ENCODE measurements at places on chromosomes 3 and 15.

DNA sequence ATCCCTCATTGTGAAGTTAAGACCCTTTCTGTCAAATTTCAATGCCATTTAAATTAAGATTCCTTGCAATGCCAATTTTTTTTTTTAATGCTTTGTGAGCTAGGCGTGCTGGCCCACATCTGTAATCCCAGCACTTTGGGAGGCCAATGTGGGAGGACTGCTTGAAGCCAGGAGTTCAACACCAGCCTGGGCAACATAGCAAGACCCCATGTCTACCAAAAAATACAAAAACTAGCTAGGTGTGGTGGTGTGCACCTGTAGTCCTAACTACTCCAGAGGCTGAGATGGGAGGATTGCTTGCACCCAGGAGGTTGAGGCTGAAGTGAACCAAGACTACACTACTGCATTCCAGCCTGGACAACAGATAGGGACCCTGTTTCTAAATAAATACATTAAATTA, 5.6 kb upstream of the SH3BP5 start:
- DNase-seq, result no peak

GRCh38 chr3:12758025-12758781, 856 bp downstream of the TMEM40 start:
- DNase-seq, result no peak

GRCh38 chr15:66097151-66098021, 156.2 kb downstream of the MEGF11 start:
- DNase-seq, result no peak

DNA sequence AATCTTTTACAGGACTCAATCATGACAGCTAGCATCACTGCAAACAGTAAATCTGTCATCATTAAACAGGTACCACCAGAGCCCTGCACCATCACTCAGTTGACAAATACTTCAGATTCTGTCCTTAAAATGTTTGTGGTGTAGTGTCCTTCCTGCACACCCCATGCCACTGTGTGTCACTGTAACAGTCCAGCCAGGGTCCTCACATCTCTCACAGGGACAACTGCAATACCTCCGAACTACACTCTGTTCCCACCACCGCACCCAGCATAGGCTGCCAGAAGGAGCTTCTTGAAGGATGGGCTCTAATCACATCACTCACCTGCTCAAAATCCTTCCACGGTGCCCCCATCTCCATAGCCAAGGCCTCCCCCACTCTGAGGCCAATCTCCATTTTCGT, 90.2 kb upstream of the FGF12 start:
- no peak for DNase-seq

DNA sequence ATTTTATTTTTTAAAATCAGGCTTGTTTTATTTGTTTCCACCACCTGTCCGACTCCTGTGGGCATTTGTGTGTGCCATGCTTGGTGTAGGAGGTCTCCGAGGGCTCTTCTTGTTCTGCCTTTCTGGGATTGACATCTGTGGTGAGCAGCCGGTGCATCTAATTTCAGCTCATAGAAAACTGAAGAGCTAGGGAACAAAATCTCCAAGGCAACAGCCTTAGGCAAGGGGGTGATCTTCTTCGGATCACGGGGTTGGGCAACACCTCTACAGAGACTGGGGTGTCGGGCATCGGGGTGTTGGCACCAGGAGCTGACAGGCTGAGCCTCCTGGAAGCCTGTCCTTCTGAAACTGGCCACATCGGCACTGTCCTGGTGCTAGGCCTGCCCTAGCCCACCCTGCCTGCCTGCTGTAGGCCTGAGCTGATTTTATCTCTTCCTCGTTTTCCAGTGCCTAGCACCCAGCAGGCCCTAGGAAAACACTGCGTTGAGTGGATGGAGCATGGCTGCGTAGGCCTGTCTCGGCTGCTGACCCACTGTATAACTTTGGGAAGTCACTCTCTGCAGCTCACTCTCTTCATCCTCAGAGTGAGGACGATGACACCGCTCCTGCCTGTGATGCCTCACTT, 10.3 kb downstream of the CHCHD6 start:
- no peak for DNase-seq

DNA sequence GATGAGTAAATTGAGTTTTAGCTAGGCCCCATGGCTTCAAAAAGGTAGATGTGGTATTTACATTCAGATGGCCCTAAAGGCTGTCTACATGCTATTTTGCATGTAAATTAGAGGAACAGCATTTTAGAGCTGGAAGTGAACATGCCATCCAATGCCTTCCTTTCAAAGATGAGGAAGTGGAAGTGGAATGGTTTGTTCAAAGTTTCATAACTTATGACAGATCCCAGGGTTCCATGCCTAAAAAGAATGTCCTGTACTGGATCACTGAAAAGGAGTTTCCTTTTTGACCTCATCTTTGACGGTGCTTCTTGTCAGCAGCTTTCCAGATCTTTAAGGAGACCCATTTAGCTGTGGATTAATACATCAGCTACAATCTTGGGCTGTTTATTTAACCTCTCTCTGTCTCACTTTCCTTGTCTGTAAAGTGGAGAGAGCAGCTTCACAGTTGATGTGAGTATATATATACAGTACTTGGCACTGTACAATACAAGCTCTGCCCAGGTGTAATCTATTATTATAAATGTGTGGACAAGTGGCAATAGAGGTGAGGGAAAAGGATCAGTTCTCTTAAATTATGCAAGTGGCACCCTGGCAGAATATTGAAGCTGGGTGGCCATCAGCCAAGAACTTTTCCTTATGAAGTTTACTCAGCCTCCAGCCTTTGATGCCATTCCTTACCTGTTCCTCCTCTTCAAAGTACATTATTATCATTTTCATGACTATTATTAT, 68.7 kb upstream of the GOLGA8B start:
- no peak for DNase-seq

- DNase-seq, result no peak
Measured at GRCh38 chr3:169686874-169687273, 23.4 kb upstream of the MECOM start.

- DNase-seq, result no peak
Measured at GRCh38 chr15:35102186-35102585, 17.1 kb upstream of the NANOGP8 start.

DNA sequence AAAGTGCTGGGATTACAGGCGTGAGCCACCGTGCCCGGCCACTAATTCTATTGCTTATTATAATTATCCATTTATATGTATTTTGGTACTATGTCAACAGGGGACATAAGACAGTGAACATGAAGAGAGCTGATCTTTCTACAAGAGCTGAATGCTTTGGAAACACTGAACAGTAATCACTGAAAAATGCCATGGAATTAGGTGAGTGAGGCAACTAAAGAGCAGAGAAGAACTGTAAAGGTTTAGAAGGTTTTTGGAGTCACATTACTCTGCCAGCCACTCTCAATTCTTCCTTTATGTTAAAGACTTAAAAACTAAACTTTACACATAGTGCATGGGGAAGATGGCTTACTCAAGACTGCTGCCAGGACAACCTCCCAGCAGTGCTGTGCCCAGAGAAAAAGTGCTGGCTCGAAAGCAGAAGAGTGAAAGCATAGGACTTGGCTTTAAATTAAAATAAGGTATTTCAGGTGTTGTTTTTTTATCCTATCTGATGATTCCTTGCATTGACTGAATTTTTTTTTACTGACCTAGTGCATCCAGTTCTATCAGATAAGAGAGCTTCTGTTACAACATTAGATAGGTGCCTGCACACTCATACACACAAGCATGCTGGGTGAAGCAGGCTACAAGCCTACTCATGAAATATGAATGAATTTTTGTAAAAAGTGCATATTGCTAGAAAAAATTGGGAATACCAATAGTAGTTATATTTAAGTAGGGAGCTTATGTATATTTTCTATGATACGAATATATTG, 28.7 kb upstream of the CACNA2D3 start:
- DNase-seq, result no peak

GRCh38 chr3:191388823-191389222, 58.5 kb upstream of the UTS2B start:
- DNase-seq, result no peak

- DNase-seq, result no peak
Measured at GRCh38 chr15:35595656-35596055, 49.7 kb upstream of the DPH6 start.

GRCh38 chr3:75220932-75221331, 443.2 kb upstream of the FRG2C start:
- no peak for DNase-seq

GRCh38 chr3:182308328-182308727, 485.0 kb upstream of the ATP11B start:
- DNase-seq, result no peak

GRCh38 chr3:66609660-66610561, 109.1 kb upstream of the LRIG1 start:
- DNase-seq, result peak; percentile 82

DNA sequence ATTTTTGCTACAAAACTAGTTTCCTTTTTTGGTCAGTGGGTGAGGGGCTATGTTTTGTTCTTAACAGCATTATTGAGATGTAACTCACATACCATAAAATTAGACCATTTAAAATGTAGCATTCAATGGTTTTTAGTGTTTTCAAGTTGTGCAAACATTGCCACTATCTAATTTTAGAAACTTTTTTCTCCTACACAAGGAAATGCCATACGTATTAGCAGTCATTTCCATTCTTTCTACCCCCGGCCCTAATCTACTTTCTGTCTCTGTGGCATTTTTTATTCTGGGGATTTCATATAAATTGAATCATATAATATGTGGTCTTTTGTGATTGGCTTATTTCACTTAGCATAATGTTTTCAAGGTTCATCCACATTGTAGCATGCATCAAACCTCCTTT, 55.0 kb upstream of the TIPARP start:
- no peak for DNase-seq

DNA sequence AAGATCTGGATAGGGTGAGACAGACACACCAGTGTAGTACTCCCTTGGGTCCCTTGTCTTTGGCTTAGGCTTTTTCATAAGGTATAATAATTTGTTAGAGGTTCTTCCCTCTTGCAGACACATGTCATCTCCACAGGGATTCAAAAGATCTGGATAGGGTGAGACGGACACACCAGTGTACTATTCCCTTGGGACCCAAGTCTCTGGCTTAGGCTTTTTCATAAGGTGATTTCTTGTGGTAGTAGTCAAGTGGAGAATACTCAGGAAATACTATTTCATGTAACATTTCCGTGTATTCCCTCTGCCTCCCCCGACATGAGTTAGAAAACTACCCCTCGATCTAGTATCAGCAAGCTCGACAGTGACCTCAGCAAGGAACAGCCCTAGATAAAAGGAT, 954 bp upstream of the MAPKBP1 start:
- no peak for DNase-seq

DNA sequence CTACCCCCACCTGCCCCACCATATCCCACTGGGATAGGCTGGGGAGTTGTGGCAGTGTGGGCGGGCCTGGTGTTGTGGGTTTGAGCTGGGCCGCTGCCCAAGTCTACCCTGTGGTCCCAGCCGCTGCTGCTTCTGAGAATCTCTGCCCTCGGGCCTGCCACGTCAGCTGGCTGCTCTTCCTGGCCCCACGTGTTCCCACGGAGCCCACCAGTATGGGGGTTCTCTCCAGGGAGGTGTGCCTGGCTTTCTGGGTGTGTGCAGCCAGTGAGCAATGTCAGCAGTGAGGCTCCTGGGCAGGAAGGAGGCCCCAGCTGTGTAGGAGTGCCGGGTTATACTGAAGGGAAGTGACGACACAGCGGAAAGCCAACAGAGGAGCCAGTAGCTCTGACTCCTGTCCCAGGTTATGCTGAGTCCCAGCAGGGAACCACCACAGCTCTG, 10.5 kb downstream of the GNAI2 start:
- no peak for DNase-seq

- DNase-seq, result no peak
Measured at GRCh38 chr3:59698091-59698490, 648.3 kb upstream of the CFAP20DC start.

GRCh38 chr3:174444391-174444790, 414.7 kb upstream of the NAALADL2 start:
- DNase-seq, result no peak

DNA sequence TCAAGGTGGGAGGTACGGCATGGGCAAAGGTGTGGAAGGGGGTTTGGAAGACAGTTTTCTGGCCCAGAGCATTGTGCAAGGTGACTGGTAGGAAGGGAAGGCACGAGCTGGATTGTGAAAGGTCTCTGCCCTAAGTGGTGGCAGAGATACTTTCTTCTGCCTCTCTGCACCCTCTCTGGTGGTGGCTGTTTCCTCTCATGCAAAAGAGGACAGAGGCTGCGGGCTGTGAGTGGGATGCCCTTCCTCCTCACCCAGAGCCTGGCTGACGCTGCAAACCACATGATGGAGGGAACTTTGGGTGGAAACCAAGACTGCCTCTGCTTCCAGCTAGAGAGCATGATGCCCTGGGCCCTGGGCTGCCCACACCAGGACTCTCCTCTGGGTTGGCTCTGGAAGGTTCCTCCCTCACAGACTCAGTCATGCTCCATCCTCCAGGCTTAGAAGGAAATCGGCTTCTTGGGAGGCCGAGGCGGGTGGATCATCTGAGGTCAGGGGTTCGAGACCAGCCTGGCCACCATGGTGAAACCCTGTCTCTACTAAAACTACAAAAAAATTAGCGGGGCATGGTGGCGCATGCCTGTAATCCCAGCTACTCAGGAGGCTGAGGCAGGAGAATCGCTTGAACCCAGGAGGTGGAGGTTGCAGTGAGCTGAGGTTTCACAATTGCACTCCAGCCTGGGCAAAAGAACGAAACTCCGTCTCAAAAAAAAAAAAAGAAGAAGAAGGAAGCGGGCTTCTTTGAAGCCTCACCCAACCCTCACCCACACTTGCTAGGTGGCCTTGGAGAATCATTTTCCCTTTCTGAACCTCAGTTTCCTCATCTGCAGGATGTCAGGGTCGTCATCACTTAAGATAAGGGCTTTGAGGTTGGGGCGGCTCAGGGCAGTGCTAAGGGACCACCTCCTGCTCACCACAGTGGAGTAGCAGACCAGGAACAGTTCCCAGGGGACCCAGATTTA, 8.3 kb downstream of the PSTPIP1 start:
- DNase-seq, result no peak

- no peak for DNase-seq
Measured at GRCh38 chr15:42364529-42364928, 5.2 kb downstream of the CAPN3 start.

GRCh38 chr3:192061426-192061825, 600.5 kb downstream of the PYDC2 start:
- no peak for DNase-seq

DNA sequence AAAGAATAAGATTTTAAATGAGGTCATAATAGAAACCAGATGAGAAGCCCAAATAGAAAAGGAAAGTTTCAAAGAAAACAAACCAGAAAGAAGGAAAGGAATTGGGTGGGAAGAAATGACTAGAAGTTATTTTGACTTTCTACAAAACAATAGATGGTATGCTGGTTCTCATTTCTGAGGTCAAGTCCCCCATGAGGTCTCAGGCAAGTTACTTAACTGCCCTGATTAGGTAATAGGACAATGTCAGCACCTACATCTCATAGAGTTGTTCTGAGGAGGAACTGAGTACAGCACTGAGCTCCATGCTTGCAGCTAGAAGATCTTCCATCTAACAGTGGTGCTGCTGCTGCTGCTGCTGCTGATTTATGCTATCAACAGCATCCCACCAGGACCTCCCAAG, 185.9 kb downstream of the ERC2 start:
- DNase-seq, result no peak

- DNase-seq, result no peak
Measured at GRCh38 chr3:46191730-46192129, 16.4 kb downstream of the CCR1 start.

- DNase-seq, result no peak
Measured at GRCh38 chr3:145952536-145952935, 208.4 kb downstream of the PLOD2 start.

- DNase-seq, result no peak
Measured at GRCh38 chr3:151144760-151145159, 58.3 kb downstream of the GPR171 start.

- no peak for DNase-seq
Measured at GRCh38 chr3:149390772-149391212, 13.3 kb upstream of the TM4SF1 start.
